ENCODE measurements at places on chromosomes 2 and 18.

DNA sequence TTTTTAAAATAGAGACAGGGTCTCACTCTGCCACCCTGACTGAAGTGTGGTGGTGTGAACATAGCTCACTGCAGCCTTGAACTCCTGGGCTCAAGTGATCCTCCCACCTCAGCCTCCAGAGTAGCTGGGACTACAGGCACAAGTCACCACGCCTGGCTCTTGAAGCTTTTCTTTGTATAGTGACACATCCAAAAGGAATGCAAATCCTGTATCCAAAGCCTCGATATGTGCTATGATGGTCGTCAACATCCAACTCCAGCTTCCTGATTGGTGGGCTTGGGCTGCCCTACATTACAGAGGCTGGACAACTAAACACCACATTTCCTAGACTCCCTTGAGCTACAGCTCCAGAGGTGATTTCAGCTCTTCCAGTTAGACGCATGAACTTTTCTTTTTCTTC lies 101.7 kb upstream of the PGAP1 start:
- peak; percentile 42 for DNase-seq

- DNase-seq = no peak
These were observed 48.6 kb upstream of the RPL31 start for GRCh38 chr2:100953406-100954043.

- no peak for DNase-seq
These were observed 33.6 kb downstream of the USP40 start for GRCh38 chr2:233532971-233533370.

DNA sequence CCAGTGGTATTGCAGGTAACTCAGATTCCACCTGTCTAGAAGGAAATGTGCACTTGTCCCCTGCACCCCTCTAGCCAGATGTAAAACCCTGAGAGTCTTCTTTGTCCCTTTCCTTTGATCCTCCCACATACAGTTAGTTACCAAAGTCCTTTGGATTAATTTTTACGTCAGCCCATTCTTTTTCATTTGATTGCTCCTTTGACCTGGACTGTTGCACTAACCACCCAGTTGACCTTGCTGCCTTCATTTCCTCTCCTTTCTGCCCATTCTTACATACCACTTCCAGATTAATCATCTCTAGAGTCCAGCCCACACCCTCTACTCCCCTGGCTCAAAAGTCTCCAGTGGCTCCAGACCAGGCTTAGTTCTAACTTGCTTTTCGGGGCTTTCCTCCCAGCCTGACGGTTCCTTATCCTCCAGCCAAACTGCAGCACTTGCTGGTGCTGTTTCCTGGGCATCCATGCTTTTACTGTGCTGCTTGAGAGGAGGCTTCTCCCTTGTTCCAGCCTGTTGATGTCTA lies 99.3 kb downstream of the SPTBN1 start:
- DNase-seq = peak; percentile 56

GRCh38 chr18:56559044-56559443 lies 79.3 kb downstream of the TXNL1 start:
- DNase-seq = no peak

DNA sequence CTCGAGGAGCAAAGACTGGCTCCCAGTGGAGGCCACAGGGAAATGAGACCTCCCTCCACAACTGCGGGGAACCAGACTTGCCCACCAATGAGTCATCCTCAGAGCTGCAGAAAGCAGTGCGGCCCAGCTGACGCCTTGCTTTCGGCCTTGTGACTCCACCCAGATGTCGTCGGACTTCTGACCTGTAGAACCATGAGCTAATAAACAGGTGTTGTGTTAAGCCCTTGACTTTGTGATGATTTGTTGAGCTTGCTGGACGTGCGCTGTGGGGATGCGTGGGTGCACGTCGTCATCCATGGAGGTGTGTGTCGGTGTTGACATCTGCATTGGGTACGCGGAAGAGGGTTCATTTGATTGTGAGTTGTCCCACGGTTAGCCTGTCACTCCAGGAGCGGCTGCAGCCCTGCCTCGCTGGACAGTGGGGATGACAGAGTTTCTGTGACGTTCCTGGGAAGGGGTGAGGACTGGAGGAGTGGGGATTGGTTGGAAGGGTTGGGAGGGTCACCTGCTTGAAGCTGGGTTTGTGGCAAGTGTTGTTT lies 154.1 kb downstream of the SH3BP4 start:
- DNase-seq = no peak

DNA sequence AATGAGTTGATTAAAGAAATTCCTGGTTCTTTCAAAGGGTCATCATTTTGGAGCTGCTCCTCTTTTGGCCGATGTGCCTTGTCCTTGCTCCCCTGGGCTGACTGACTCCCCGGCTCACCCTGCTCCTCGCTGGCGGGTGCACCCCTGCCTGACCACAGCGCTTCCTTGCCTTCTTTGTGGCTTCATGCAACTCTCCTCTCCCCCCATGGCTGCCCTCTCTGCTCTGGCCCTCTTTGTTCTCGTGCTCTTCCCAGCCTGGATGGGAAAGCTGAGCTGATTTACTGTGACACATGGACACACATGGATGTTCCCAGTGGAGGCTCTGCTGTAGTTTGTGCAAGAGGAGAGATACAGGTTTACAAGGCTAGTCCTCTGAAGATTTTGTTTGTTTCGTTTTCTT lies 234.6 kb downstream of the HAUS1 start:
- no peak for DNase-seq

- DNase-seq = no peak
These were observed 348.1 kb downstream of the CCDC85A start for GRCh38 chr2:56531668-56532420.

- DNase-seq = no peak
These were observed 10.1 kb downstream of the MYO1B start for GRCh38 chr2:191255271-191255670.

GRCh38 chr2:66846887-66847286 lies 412.0 kb downstream of the MEIS1 start:
- DNase-seq = no peak

GRCh38 chr2:28997237-28997846 lies 16.2 kb downstream of the TOGARAM2 start:
- DNase-seq = no peak

DNA sequence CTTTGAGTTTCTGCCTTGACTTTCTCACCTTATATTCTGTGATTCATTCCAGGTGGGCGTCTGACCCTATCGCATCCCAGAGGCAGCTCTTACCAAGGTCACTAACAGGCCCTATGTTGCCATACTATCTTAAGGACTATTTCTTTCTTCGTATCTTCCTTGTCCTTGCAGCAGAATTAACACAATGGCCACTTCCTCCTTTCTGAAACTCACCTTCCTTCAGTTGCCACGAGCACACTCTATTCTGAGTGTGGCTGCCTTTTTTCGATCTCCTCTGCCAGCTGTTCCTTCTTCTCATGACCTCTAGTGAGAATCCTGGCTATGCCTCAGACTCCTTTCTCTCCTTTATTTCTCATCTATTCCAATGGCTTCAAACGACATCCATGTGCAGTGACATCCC lies 160.4 kb upstream of the CCDC195 start:
- no peak for DNase-seq

DNA sequence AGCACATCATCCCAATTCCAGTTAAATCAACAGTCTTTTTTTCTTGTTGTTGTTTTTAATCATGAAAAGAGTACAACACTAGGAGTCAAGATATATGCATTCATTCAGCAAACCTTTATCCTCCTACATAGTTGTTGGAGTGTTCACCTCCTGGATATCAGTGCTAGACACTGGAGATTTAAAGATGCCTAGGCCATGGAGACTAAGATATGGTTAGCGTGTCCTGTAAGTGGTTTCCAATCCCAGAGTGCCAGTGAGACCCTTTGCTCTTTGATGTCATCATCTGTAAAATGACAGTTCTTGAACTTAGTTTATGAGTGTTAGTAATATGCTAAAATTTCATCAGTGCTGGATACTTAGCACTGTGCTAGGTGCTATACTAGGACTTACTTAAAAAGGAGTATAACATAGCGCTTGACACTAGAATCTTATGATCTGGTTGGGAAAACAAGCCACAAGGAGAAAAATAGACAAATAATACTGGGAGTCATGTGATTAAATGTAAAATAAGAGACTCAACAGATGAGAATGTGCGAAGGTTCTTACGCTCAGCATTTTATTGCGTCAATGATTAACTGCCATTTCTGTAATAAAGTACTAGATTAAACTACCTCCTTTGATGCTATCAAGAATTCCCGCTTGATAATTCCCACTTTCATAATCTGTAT lies 31.5 kb downstream of the BABAM2 start:
- DNase-seq = peak; percentile 99

GRCh38 chr18:23077493-23078256 lies 57.6 kb upstream of the CABLES1 start:
- DNase-seq = peak; percentile 58

- no peak for DNase-seq
These were observed 62.8 kb downstream of the PXDN start for GRCh38 chr2:1681323-1682180.

DNA sequence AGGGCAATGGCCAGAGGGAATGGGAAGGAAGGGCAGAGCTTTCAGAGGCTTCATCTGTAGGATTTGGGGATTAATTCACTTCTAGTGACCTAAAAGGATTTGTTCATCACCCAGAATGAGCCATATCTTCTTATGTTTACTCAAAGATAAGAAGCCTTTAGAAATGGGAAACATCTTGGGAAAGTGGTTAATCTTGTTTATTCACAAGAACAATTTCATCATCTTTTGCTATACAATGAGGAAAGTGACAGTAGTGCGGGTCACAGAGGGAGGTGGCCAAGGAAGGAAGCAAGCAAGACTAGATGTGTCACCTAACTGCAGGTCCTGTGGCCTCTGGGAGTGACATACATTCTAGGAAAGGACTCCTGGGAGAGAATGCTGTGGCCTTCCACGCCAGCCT lies 140.4 kb upstream of the ALPP start:
- DNase-seq = no peak

DNA sequence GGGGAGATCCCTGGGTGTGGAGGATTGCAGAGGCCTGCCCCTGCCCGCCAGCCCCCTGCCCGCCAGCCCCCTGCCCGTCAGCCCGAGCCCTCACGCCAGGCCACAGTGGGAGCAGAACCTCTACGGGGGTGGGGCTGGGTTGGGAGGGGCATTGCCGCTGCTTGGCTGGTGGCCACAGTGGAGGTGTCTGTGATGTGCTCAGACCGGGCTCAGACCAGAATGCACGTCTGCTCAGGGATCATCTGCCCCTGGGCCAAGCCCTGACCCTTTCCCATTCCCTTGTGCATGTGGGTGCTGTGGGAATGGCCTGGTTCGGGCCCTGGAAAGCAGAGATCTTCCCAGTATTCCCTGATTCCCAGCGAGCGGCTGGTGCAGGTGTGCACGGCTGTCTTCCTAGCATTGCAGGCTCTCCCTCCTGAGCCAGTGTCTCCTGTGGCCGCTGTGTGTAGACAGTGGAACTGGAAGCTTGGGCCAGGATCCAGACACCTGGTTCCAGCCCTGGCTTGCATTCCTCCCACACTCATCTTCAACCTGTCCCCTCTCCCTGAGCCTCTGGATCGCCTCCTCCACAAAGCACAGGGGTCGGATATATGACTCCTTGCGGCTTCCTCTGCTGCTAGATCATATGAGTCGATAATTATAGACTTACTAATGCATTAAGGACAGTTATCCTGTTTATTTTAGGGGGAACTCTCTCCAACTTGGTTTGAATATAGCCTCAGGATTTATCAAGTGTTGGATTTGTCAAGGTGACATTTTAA lies 161.6 kb downstream of the LDLRAD4 start:
- no peak for DNase-seq

Data from ACHN (cell line).